ENCODE measurements at places on chromosomes 11 and 22.
A peak's percentile ranks its signal among the peaks of the same experiment; 100 is the strongest.

DNA sequence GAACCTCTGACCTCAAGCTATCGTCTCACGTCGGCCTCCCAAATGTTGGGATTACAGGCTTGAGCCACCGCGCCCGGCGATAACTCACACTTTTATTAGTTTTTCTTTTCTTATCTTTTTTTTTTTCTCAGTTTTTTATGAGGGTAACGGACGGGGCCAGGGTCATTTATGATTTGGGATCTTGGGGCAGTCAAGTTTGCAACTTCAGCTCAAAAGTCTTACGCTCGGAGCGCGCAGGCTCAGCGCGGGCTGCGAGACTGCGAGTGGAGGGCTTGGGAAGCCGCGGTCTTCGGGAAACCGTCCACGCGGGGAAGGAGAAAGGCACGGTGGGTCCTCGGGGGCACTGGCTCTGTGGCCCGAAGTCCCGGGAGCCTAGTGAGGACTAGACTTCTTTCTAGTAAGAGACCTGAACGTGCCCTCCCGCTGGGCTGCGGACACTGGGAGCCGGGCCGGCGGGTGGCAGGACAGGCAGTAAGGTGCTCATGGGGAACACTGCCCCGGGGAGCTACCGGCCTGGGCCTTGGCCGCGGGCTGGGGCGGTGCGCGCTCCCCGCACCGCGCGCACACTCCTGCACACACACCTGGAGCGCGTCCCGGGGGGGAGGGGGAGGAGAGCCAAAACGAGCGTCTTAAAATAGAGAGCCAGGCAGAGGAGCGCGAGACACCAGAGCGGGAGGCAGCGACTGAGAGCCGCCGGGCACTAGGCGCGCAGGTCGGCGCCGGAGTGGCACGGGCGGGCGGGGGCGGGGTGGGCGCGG, 476 bp upstream of the BARX2 start:
- DNase-seq, result peak; percentile 80

DNA sequence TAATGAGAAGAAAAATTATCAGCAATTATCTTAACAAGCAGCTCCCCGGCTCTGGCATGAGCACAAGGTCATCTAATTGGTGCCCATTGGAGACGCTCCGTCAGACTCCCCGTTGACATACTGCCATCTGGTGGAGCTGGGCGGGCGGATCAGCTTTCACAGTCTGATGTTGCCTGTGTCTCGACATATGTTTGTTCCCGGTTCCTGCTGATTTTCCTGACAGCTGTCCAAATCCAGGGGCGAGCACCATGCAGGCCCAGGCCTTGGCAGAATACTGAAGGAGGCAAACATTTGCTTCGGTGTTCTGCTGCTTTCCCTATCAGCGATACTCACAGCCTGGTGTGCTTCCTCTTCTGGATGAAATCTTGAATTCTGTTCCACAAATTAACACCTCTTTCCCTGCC, 43.8 kb upstream of the BARX2 start:
- peak; percentile 92 for DNase-seq

DNA sequence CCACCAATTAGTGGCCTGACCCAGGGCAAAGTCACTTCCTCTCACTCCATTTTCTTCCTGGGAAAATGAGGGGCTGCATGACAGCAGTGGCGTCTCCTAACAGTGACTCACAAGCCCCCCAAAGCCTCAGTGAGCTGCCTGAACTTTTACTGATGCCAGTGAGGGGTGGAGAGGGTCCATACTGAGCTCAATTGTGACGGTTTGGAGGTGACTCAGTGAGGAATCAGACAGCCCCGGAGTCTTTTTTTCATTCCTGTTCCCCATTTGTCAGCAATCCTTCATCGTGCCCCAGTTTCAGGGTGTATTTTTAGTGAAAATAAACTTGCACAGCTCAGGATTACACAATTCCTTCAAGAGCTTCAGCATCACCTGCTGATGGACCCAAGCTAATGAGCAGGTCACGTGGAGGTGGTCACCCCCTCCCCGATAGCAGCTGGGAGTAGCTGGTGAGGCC, 30.1 kb upstream of the RASD2 start:
- DNase-seq, result no peak

DNA sequence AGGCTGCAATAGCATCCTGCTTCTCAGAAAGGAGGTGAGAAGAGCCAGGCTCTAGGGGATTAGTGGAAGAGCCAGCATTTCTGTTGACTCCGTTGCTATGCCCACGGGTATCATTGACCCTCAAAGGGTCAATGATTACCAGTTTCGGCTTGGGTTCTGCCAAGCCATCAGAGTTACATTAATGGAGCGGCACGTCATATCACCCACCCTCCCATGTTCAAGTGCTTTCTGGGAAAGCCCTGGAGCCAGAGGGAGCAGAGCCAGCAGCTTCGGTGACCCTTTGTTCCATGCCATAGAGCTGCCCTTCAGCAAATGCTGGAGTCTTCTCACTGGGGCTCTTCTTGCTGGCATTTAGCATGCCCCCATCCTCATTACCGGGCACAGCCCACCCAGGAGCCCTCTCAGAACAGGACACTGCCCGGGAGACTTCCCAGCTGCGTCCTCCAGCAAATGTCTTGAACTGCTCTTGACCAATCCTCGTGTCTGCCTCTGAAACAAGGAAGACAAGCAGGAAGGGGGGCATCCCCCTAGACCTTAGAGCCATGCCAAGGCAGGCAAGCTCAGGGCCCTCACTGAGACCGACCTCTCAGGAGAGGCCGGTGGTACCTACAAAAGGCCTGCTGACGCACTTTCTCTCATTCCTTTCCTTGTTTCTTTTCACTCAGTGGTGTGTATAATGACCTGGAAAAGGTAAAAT, 14.6 kb downstream of the KCNJ1 start:
- DNase-seq, result no peak

GRCh38 chr22:27329131-27329850, 472.3 kb downstream of the MN1 start:
- no peak for DNase-seq

DNA sequence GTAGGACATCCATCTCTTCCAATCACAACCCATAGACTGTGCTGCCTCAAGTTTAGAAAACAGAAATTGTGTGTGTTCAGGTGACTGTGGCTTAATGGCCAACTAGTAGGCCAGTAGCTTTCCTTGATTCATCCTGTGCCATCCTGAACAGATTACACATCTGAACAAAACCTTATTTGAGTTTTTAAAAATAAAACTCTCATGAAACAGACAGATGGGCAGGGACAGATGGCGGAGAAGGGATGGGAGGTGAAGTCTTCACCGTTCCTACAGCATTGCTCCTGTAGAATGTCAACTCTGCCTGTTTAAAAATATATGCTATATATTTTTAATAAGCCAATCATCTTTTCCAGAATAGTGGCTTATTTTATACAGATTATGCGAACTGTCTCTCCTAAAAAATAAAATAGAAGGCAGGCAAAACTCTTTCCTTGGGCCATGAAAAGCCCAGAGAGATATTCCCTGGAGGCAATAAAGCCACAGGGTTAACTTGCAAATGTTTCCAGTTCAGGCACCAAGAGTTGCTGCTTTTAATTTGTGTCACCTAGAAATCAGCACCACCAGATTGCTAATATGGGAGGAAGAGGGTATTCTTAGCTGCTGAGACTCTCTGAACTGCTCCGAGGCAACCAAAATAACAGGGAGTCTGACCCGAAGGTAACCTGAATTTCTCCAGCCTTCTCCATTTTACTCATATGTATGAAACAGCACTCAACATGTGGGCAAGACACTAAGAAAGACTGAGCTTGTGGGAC, 861.2 kb downstream of the OPCML start:
- no peak for DNase-seq

- DNase-seq, result no peak
Observed at GRCh38 chr11:116109228-116109627, 605.0 kb upstream of the CADM1 start.

DNA sequence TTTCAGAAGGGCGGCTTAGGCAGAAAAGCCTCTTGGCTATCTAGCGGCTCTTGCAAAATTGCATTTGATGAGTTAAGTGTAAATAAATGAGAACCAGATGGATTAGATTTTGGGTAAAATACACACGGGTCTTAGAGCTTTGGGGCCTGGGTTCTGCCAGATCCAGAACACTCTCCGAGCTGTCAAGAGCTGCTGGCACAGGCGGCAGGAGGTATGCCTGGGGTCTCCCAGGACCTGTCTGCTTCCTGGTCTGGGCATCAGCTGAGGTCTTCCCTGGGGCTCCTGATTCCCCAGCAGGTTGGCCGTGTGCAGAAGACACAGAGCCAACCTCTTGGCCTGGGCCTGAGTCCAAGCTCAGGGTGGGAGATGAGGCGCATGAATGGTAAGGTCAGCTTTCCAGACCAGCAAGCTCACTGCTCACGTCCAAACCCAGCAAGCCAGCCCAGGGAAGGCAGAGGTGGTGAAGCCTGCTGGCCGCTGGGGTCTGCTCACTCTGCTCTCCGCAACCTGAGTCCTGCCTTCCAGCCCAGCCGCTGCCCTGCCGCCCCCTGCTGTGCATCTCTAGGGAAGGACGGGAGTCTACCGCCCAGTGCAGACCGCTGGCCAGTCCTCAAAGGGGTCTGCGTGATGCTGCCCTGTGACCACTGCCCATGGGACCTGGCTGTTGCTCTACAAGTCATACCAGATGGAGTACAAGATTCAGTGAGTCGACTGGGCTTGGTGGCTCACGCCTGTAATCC, 44.9 kb downstream of the SCUBE1 start:
- no peak for DNase-seq

DNA sequence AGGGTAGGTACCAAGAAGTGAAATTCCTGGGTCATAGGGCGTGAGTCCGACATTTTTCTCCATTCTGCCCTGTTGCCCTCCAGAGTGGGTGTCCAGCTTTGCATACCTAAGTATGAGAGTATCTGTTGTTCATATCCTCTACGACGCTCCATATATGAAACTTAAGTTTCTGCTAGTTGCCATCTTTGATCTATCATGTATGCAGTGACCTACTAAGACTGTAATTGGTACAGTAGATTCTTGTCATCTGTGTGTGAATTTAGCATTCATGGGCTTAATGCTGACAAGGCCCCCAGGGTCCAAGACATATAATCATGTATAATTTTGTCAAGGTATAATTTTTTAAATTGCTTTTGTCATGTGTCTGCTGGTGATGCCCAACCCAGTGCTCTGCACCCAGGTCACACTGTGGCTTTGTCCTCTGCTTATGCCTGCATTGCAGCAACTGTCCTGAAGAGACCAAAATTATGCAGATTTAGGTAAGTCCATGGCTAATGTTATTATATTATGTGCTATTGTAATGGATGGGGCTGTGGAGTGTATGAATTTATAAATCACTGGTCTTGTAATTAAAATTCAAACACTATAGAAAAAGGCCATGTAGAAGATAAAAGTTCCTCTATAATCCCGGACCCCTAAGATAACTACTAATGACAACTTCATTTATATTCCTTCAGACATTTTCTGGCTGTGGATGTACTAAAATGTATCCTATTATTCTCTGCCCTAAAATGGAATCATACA, 12.2 kb downstream of the NEAT1 start:
- DNase-seq, result no peak

GRCh38 chr11:86043765-86044503, 24.9 kb downstream of the PICALM start:
- DNase-seq, result no peak

DNA sequence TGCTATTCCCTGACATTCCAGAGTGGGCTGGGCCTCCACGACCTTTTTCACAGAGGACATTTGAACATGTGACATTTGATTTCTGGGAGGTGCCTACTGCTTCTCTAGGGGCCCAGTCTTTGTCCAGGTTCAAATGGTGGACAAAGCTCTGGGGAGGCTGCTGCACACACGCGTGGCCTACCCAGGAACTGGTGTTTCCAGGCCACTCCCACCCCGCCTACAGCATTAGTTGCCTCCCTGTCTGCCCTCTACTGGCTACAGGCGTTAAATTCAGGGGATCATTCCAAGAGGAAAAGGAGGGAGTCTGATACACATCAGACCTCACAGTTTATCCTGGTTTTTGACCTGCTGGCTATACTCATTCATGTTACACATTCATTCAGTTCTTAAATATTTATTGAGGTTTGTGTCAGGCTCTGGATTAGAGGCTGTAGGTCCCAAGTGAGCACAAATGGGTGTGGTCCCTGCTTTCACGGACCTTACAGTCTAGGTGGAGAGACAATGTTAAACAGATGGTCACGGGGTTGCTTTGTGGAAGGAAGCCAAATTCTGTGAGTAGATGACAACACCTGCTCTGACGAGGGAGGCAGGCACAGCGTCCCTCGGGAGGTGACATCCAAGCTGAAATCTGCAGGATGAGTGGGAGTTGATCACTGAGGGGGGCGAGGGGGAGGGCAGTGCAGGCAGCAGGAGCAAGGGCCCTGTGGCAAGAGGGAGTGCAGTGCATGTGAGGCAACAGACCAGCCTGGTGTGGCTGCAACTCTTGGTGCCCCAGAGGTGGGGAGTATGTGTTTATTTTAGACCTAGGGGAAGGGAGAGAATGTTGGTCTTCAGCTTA, 11.8 kb downstream of the TUB start:
- peak; percentile 39 for DNase-seq

DNA sequence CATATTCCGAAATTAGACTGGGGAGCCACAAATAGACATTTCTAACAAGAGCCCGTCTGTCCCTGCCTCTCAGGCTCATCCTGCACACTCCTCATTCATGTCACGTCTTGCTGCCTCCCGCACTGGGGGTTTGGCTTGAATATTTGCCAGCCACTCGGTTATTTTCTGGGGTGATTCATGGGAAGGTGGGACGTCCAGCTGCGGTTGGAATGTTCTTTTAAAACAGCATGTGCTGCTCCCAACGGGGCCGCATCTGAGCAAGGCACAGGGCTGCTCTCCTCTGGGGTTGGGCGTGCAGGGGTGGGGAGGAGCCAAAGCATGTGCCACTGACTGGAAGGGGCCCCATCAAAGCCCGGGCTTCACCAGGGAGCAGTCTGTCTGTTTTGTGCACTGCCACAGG, 25.9 kb upstream of the SLC5A4 start:
- DNase-seq, result no peak

DNA sequence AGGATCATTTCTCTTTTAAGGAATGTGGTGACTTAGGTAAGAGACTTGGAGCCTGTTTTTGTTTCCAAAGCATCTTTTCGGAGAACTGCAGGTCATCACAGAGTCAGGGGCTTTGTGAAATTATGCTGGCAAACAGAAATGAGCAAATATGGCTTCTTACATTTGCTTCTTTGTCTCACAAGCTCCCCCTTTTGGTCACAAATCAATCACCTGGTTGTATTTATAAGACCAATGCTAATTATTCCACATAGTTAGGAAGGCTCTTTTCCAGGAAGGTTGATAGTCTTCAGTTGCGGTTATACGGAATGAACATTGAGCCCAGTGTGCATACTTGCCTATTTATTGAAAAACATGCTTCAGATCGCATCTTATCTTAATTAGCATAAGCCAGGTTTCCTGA, 34.6 kb upstream of the CEP126 start:
- no peak for DNase-seq

GRCh38 chr11:57402188-57403002, 11.9 kb upstream of the PRG2 start:
- no peak for DNase-seq

- DNase-seq, result no peak
Observed at GRCh38 chr11:66240781-66241136, 27.7 kb upstream of the RAB1B start.
